ENCODE measurements at places on chromosomes 12 and 14.

DNA sequence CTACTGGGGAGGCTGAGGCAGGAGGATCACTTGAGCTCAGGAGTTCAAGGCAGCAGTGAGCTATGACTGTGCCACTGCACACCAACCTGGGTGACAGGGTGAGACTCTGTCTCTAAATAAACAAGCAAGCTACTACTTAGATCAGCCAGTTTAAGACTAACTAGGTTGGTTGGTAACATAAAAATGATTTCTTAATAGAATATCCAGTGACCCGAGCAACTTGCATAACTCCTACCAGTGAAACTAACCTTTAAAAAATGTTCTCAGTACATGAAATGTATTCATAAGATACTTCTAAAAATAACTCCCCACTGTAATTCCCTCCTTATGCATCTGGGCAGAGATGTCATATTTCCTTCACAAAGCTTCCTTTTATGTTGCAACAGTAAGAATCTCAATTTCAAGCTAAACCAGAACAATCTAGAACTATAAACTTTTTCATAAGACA lies 15.9 kb downstream of the TAOK3 start:
- no peak for DNase-seq

- no peak for DNase-seq
Observed at GRCh38 chr12:124601706-124602105, 34.3 kb upstream of the NCOR2 start.

- DNase-seq: no peak
Observed at GRCh38 chr12:54173066-54173726, 15.6 kb downstream of the SMUG1 start.

GRCh38 chr14:32087173-32087861 lies 10.2 kb downstream of the ARHGAP5 start:
- no peak for DNase-seq

GRCh38 chr12:19988948-19989347 lies 379.4 kb upstream of the PDE3A start:
- DNase-seq: no peak

GRCh38 chr12:114440270-114441038 lies 34.5 kb upstream of the TBX5 start:
- DNase-seq: peak; percentile 13

DNA sequence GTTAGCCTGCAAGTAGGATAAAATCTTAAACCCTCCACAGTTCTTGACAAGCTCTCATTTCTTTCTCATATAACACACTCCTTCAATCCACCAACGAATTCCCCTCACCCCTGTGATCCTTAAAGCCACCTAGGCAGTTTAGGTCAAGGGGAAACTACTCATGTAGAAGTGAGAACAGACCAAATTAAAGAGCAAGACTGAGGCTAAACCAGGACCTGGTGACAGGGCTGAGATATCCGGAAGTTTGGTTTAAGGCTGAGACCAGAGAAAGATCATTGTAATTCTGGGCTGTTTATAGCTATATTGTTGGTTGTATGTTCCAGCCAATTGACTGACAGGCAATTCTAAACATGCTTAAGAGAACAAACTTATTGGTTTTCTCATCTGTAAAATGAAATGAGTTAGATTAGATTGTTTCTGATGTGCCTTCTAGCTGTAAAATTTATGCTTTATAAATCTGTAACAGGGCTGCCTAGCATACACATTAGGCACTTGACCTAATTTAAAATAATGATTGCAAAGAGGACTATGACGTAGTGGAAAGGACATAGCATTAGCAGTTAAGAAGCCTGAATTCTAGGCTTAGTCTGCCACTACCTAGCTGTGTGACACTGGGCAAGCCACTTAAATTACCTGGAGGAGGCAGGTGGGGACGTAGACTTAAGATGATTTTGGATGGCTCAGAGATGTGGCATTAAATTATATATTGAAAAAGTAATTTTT lies 53.9 kb upstream of the PTGR2 start:
- no peak for DNase-seq

- no peak for DNase-seq
Observed at GRCh38 chr14:22588526-22589095, 413 bp downstream of the DAD1 start.

- DNase-seq: no peak
Observed at GRCh38 chr14:104593241-104593701, 11.3 kb downstream of the TMEM179 start.

- DNase-seq: no peak
Observed at GRCh38 chr14:68563251-68564131, 229.4 kb downstream of the ZFP36L1 start.

- no peak for DNase-seq
Observed at GRCh38 chr12:1529862-1530591, 64.4 kb downstream of the FBXL14 start.

- DNase-seq: no peak
Observed at GRCh38 chr12:11863988-11864387, 206.8 kb upstream of the BCL2L14 start.

GRCh38 chr12:43333644-43334043 lies 218.4 kb downstream of the ADAMTS20 start:
- DNase-seq: no peak

DNA sequence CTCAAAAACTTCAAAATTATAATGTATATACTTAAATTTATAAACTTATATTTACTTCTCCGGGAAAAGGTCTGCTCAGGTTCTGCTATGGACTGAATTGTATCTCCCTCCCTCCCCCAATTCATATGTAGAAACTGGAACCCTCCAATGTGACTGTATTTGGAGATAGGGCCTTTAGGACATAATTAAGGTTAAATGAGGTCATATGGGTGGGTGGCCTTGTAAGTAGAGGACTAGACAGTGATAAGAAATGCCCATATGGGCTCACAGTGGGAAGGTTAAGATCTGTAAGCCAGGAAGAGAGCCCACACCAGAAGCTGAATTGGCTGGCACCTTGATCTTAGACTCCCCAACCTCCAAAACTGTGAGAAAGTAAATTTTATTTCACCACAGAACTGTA lies 84.5 kb downstream of the TAOK3 start:
- no peak for DNase-seq

DNA sequence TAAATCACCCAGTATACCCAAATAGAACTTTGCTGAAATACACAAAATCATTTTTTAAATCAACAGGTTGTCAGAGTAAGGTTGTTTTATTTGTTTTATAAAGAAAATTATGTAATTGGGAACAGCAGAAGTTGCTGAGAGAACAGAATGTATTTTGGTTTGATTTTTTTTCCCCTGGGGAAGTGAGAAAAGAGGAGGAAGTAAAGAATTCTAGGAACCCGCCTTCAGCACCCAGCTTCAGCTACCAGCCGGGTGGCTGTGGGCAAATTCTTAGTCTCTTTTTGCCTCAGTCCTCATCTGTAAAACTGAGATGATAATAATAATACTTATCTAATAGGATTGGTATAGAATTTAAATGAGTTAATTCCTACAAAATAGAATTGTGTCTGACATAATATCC lies 119.4 kb downstream of the SRGAP1 start:
- no peak for DNase-seq

- DNase-seq: no peak
Observed at GRCh38 chr12:50507930-50508329, 3.1 kb downstream of the DIP2B start.

DNA sequence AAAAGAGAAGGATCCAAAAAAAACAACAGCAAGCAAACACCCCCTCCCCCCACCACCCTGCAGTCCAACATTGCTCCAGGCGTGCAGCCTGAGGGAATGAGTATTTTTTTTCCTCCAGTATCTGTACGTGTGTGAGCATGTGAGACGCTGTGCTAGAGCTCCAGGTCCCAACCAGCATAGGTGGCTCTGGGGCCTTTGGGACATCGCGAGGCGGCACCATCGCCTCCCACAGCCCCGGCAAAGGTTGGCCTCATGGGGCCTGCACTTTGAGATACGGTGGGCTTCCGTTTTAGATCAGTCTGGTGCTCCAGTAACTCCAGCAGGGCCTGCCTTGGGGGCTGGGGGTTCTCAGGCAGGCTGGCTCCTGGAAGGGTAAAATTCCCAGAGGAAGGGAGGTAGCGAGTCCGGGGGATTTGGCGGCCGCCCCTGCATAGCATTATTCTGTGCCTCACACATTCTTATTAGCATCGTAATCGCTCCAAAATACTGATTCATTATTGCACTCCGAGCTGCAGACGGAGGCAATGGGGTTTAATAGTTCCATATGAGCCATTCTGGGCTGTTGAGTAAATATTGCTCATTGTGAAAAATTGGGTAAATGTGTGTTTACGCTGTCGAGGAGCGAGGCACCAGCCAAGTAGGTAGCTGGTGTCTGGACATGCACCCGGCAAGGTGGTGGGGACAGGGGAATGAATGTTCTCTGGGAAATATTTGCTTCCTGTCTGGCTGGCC lies 143.1 kb upstream of the MYL2 start:
- DNase-seq: no peak

DNA sequence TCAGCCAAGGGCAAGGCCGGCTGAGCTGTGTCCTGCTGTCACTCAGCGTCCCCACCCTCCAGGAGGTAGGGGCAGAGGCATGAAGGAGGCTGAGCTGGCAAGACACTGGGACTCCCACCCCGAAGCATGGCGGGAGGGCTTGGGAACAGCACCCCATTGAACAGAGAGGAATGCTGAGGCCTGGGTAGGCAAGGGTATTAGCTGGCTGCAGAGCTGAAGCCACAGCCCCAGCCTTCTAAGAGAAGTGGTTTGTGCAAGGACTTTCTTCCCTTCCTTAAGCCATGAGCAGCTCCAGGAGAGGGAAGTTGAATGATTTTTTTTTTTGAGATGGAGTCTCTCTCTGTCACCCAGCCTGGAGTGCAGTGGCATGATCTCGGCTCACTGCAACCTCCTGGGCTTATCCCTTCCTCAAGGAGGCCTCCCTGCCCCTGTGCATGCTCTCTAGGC lies 6.6 kb upstream of the CFAP73 start:
- no peak for DNase-seq

GRCh38 chr12:85530456-85530855 lies 250.4 kb downstream of the ALX1 start:
- no peak for DNase-seq

GRCh38 chr12:94767956-94768355 lies 117.6 kb upstream of the TMCC3 start:
- no peak for DNase-seq

- no peak for DNase-seq
Observed at GRCh38 chr12:109752117-109753053, 38.8 kb downstream of the FAM222A start.

DNA sequence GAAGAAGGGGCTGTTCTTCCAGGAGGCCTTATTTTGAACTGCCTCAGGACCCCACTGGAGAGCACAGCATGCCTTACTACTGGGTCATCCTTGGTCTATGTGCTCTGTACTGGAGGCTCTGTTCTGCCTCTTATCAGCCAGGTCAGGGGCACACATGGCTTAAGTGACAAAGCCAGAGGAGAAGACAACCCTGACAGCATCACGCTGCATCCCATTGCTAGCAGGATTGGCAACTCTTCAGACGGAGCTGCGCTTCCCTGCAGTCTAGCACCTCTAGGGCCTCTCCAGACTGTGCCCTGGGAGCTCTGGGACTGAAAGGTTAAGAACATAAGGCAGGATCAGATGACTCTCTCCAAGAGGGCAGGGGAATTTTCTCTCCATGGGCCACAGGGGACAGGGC lies 17.3 kb upstream of the TIGAR start:
- no peak for DNase-seq

GRCh38 chr12:87001102-87001501 lies 744.9 kb upstream of the MGAT4C start:
- DNase-seq: no peak

GRCh38 chr12:107364875-107365518 lies 271.6 kb upstream of the CRY1 start:
- DNase-seq: no peak

DNA sequence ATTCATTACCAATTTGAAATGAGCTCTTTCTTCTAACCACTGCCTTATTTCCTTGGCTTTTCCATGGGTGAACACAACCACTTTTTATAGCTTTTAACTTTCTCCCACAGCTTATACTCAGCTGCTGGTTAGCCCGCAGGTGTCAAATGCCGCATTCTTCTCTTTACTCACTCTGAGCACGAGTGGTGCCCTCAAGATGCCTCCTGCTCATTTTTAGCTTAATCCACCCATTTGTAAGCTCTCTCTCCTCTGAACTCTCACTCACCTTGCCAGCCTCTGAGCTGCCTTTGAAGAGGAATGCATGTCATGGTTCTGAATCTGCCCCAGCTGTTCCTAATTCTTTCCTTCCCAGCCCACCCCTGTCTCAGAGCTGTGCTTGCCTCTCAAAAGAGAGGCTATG lies 449.4 kb upstream of the PRICKLE1 start:
- DNase-seq: no peak

GRCh38 chr14:68168460-68169109 lies 349.0 kb downstream of the RAD51B start:
- no peak for DNase-seq

DNA sequence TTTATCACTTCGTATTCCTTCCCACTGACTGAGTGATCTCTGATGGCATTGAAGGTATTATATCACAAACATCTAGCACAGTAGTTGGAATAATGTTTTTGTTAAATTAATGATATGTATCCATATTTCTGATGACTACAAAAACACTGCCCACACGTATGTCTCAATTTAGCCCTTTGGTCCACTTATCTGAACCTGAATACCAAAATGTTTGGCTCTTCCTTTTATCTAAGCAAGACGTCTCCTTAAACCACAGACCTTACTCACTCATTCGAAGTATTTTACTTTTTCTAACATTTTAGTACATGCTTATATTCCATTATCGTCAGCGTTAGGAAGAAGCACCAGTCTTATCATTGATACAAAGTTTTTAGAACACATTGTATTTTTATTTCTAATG lies 126.4 kb downstream of the PIK3C2G start:
- no peak for DNase-seq

GRCh38 chr12:45433441-45433868 lies 217.6 kb downstream of the ANO6 start:
- DNase-seq: no peak

DNA sequence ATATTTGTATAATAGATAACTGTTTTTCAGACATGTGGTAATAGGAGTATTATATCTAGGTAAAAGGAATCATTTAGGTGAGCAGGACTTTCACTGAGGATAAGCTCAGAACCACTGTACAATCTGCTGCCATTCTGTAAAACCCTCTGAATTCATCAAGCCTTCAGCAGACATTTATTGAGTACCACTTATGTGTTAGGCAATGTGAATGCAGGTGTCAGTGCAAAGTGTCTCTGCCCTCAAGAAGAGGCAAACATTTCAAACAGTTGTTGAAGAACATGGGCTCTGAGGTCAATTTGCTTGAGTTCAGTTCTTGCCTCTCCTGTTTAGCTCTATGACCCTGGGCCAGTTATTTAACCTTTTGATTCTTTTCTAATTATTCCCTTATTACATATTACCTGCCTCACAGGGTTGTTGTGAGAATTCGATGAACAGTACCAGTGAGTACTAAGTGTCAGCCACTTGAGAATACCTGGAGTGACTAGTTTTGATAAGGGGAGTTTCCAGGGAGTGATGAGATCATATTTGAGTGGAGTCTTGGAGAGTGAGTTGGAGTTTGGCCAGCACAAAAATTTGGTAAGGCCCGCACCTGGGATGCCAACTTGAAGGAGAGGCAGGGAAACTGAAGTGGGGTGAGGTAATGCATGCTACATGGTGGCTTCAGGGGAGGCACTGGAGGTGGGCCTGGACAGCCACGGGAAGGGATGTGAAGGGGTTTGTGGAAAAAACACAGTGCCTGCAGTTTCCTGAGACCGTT lies 33.7 kb downstream of the RASSF8 start:
- peak; percentile 49 for DNase-seq

GRCh38 chr12:72033991-72034390 lies 95.3 kb downstream of the TPH2 start:
- DNase-seq: no peak

GRCh38 chr14:79465651-79466050 lies 745.7 kb downstream of the DIO2 start:
- DNase-seq: no peak

- no peak for DNase-seq
Observed at GRCh38 chr14:59055006-59055405, 133.5 kb upstream of the DAAM1 start.

GRCh38 chr12:122825773-122826724 lies 9.2 kb upstream of the HIP1R start:
- DNase-seq: no peak

All from NCI-H510A (cell line).